ENCODE measurements at places on chromosomes 1 and 21.
A peak's percentile ranks its signal among the peaks of the same experiment; 100 is the strongest.

DNA sequence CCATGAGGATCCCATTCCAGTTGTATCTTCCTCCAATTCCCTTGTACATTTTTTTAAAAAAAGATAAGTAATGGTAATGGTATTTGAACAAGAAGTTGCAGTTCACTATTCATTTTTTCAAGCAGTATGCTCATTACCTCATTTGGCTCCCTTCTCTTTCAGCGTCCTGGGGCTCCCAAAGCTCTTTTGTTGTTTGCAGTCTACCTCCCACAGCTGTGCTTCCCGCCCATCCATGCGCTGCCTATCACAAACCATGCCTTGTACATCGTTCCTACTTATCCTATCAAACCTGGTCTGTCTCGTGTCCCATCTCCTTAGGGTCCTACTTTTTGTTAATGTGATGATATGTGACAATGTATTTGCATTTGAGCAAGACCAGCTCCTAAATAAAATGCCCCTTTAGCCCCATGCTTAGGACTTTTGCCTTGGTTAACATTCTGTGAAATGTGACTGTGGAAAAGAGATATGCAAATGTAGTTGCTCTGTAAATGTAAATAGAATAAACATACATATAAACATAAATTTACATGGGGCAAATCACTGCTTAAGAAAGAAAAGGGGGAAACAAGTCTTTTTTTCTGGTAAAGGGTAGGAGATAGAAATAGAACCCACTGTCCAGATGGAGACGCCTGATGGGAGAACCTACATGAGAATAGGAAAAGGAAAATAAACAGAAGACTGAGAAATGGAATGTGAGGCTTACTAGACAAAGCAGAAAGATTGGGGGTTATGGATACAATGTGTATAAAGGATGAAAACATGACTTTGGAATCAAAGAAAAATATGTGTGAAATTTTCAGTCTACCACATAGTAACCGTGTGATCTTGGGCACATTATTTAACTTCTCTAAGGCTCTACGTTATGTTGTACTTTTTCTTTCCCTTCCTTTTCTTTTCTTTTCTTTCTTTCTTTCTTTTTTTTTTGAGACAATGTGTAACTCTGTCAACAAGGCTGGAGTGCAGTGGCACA is 59.8 kb upstream of the PLXNA2 start:
- no peak for DNase-seq

DNA sequence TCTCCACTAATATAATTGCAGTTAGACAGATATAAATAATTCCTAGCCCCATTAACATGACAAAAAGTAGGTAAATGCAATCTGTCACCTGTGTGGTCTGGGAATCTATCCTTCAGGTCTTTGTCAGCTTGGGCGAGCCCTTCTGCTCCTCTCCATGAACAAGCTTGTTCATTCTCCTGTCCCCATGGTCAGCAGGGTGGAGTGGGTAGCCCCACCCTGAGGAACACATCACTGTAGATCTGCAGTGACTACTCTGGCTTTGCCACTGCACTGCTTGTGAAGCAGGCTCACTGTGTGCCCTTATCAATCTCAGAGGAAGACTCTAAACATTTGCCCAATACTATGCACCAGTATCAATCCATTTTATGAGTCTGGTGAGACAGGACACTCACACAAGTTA is 279.0 kb downstream of the MATN1 start:
- no peak for DNase-seq

GRCh38 chr21:33731447-33731846 is 89.1 kb downstream of the ITSN1 start:
- DNase-seq, result no peak

GRCh38 chr1:43307458-43308158 is 6.8 kb downstream of the TIE1 start:
- DNase-seq, result no peak

DNA sequence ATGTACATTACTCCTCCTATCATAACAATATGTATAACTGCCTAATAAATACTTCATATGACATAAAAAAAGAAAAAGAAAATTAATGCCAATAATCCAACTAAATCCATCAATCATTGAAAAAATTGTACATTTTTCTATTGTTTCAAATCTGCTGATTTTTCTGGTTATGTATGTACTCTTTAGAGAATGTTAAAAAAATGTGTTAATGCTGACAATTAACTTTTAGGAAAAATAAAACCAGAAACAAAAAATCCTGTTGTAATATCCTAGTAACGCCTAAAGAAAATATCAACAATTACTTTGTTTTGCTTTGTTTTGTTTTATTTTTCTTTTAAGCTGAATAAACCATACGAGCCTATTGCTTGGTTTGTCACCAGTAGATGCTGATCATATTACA is 213.9 kb upstream of the USP25 start:
- no peak for DNase-seq

- no peak for DNase-seq
Observed at GRCh38 chr1:168482106-168482505, 61.7 kb downstream of the XCL2 start.

- peak; percentile 38 for DNase-seq
Observed at GRCh38 chr1:45393718-45394302, 53.6 kb upstream of the MUTYH start.
